ENCODE measurements at places on chromosomes 2 and 18.
A peak's percentile ranks its signal among the peaks of the same experiment; 100 is the strongest.

- DNase-seq, result no peak
These were observed 731.1 kb downstream of the RNF144A start for GRCh38 chr2:7648221-7648795.

DNA sequence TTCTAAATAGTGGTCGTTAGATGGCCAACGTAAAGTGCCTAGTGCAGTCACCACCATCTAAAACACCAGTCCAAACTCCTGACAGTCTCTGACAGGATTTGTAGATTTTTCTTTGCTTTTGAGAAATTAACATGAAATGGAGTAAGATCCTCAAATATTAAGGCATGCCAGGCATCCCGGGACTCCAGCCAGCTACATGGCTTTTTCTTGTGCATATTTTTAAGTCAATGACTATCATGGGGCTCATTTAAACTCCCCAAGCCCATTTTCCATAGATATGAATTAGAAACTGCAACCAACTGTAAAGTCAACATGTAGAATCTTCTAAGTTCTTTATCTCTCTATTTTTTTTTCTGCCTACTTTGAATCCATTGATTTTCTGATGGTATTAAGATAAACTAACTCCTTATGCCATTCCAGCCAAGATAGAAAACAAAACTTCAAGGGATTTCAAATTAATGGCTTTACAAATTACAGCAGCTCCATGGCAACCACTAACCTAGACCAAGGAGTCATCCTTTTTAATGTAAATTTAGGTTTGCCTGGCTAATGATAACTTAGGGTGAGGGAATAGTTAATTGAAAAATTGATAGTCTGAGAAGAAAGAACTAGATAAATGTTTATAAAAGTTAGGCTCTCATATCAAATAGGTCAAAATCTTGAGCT is 764.1 kb upstream of the NXPH2 start:
- DNase-seq, result no peak

DNA sequence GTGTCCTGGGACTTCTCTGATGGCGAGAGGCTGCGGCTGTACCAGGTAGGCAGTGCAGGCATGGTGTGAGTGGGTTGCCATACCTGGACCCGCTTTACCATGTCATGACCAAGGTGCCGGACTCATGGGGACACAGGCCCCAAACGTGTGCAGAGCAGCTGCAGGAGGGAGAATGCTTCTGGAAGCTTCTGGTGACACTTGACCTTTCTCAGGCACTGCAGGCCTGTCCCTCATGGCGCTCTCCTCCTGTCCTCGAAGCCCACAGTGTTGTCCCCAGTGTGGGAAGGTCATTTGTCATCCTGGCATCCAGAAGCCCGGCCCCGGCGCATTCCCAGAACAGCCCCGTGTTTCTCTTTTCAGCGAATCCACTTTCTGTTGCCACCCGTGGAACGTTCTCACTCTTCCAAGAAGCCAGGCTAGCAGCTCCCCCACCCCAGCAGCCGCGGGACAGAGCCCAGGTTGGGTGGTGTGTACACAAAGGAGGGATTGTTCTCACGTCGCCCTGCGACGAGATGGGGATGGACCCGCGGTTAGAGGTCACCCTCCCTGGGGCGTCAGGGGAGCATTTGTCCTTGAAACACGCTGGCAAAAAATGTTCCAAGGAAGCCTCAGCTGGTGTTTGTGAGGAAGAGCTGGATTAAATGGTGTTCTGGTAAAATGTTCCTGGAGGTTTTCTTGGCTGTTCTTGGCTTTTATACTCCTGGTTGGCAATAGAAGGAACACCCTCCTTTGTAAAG is 43.7 kb downstream of the SH3BP4 start:
- DNase-seq, result no peak

- peak; percentile 51 for DNase-seq
These were observed 60.1 kb upstream of the GLI2 start for GRCh38 chr2:120675460-120676130.

- no peak for DNase-seq
These were observed 38.6 kb upstream of the MYCN start for GRCh38 chr2:15901808-15902130.

GRCh38 chr18:37487400-37487867 is 78.2 kb downstream of the CELF4 start:
- DNase-seq, result no peak

- DNase-seq, result peak; percentile 60
These were observed 669.7 kb upstream of the SALL3 start for GRCh38 chr18:78309924-78310323.

DNA sequence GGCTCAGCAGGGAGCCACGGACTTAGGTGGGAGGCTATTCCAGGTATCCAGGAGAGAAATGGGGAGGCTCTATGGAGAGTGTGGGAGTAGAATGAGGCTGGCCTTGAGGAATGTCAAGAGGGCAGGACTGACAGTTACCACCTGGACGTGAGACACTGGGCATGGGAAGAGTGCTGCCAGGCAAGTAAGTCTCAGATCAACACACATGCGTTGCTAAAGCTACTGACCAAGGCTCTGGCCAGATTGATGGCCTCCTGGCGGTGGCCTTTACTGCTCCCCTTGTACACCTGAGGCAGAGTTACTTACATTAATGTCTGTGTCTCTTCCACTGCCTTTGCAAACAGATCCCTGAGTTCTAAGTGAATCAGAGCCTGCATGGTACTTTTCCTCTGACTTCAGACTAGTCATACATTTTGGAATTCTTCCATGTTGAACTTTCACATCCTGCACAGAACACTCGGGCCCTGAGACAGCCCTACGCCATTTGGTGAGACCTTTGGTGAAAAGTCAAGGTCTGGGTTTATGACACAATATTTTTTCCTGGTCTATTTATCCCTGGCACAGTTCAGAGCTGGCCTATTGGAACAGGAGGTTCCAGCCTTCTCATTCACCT is 398.8 kb upstream of the TRIB2 start:
- DNase-seq, result peak; percentile 50

- peak; percentile 61 for DNase-seq
These were observed 117.0 kb downstream of the LAMA1 start for GRCh38 chr18:7000484-7001096.

GRCh38 chr2:102049756-102050443 is 58.1 kb downstream of the IL1R2 start:
- peak; percentile 56 for DNase-seq

- no peak for DNase-seq
These were observed 10.5 kb downstream of the SCTR start for GRCh38 chr2:119513832-119514231.

GRCh38 chr18:58004317-58004716 is 39.7 kb upstream of the NEDD4L start:
- DNase-seq, result no peak

DNA sequence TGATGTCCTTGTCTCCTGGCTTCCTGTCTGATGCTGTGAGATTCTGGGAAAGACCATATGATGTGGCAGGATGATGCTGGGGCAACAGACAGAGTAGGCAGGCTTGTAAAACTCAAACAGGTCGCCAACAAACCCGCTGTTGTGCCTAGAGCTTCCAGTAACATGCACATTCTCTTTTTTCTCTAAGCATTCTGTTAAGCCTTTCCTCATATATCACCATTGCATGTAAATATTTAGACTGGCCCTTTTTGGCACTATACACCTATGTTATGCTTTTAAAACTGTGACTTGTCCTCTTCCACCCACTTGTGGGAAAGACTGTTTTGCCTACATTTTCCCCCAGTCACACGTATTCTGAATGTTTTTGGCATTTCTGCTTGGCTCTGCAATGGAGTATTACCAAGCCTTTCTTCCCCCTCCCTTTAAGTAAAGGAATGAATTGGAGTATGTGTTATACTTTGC is 250.4 kb upstream of the TANK start:
- DNase-seq, result no peak

GRCh38 chr18:55811925-55812324 is 223.9 kb upstream of the TCF4 start:
- peak; percentile 28 for DNase-seq

DNA sequence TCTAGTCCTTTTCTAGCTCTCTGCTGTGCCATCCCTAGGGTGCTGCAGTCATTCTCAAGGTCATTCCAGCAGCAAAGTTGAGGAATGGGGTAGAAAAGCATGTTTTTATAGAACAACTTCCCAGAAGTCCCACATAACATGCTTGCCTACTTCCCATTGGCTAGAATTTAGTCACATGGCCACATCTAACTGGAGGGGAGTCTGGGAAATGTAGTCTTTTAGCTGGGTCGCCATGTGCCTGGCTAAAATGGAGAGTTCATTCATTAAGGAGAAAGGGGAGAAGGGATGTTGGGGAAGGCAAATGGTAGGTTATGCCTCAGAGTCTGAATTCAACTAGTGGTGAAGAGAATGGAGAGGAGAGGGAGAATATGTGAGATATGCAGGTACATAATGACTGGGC is 85.7 kb downstream of the SLC4A3 start:
- no peak for DNase-seq
